ENCODE measurements at places on chromosomes 13 and 19.

DNA sequence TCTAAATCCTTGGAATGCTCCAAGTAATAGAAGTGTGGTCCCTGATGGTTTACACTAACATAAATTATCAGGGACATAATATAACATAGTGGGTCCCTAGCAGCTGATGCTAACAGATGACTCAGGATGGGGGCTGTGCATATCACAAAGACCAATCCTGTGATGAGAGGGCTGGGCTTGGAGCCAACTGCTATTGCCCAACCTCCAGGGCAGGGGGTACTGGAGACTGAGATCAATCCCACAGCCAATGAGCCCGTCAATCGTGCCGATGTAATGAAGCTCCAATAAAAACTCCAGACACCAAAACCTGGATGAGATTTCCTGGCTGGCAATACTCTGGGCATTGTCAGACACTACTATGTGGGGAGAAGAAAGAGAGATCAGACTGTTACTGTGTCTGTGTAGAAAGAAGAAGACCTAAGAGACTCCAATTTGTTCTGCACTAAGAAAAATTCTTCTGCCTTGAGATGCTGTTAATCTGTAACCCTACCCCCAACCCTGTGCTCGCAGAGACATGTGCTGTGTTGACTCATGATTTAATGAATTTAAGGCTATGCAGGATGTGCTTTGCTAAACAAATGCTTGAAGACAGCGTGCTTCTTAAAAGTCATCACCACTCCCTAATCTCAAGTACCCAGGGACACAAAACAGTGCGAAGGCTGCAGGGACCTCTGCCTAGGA is 33.4 kb downstream of the ABCC4 start:
- DNase-seq, result no peak

- DNase-seq, result no peak
These were observed 83.4 kb downstream of the KCNRG start for GRCh38 chr13:50098693-50099092.

- DNase-seq, result no peak
These were observed 729.9 kb downstream of the DACH1 start for GRCh38 chr13:71137101-71137500.

DNA sequence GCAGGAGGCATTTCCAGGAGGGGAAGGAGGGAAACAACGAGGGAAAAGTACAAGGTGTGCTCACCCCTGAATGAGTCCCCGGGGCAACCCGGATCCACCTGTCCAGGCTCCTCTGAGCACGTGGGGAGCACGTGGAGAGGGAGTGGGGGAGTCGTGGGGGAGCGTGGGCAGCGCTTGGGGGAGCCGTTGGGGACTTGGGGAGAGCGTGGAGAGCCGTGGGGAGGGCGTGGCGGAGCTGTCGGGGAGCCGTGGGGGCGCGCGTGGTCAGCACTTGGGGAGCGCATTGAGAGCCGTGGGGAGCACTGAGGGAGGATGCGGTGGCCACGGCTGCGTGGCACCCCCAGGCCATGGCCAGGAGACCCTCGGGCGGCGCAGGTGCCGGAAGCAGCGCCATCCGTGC is 52.8 kb downstream of the IRS2 start:
- no peak for DNase-seq

GRCh38 chr19:30344446-30345425 is 27.4 kb upstream of the ZNF536 start:
- DNase-seq, result no peak
